ENCODE measurements at places on chromosomes 7 and 10.

DNA sequence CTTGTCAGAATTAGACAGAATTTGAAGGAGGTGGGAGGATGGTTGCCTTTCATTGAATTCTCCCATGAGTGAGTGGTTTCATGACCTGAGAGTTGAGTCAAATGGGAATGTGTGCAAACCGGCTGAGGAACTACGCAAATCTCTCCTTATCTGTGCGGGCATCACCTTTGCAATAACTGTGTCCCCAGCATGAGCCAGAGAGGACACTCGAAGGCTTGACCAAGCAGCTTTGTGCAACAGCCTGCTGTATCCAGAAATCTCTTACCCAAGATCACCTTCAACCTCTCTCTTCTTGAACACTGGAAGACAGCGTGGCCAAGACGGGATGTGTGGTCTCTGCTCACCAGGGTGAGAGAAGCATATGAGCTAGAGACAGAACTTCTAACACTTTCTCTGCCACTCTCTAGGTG, 93.8 kb upstream of the IKZF1 start:
- DNase-seq, result no peak

GRCh38 chr10:15624401-15625196, 95.1 kb downstream of the ITGA8 start:
- no peak for DNase-seq

DNA sequence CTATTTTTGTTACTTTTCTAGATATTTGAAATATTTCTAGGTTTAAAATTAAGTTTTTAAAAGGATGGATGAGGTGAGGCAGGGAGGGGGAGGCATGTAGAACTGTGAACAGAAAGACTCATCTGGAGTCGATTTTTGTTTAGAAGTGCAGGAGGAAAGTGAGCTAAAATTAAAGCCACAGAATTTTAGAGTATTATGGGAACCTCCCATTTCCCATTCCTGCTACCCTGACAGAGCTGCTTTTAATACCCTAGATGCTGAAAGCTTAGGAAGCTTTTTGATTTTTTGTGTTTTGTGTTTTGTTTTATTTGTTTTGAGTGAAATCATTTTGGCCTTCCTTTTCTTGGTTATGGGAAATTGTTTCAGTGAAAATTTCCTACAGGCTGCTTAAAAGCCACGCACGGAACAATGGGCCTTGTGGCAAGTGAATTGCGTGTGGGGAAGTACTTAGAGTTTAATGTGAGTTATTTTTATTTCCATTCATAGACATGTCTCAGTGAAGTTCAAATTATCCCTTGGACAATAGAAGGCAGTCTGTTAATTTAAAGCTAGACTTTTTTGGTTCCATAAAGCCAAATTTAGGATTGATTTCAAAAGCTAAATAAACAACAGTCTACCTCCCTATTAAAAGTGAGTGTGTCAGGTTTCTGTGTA, 102.0 kb upstream of the HDAC9 start:
- DNase-seq, result no peak

- peak; percentile 4 for DNase-seq
Measured at GRCh38 chr10:26725837-26726727, 28.6 kb downstream of the PDSS1 start.

DNA sequence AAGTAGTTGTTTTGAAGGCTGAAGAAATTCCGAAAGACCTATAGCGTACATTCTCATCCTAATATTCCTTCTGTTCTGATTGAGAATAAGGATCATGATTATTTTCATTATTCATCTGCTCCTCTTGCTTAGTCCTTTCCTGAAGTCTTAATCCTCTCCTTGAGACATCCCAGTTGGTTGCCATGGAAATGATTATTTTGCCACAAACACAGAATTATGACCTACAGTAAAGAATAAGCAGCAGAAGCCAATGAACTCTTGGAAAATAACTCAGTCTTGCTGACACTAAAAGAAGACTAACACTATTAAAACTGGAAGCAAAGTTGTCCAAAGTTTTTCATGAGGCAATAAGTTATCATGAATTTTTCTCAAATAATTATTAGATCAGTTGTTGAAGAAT, 47.8 kb upstream of the JAZF1 start:
- no peak for DNase-seq

- DNase-seq, result no peak
Measured at GRCh38 chr10:24408365-24408764, 199.4 kb downstream of the KIAA1217 start.

DNA sequence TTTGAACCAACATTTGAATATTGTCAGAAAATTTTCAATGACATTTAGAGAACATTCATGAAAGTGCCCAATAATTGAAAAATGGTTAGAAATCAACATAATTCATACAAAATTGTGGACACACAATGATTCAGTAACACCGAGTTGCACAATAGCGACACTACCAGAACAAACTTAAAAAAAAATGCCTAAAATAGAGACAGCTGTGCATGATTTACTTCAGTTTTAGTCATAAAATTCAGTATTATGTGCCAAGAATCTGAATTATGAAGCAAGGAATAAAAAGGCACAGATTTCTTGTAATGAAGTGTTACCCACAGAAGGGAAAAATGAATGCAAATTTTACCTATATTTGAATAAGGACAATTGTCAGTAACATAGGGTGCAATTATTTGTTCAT, 396.0 kb downstream of the SEMA3D start:
- DNase-seq, result no peak

DNA sequence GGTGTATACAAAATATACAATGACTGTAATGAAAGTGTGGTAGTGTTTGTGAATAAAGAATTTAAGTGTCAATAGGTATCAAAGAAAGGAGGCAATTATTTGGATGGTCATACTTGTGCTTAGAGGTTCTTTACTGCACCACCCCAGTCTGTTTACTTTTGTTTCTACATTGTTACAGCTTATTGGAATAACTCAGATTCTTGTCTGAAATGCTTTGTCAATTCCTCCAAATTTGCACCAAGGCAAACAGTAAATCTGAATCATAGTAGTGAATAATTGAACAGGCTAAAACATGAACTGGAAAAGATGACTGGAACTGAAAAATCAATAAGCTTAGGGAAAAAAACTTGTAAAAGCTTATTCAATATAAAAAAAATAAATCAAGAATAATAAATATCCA, 319.2 kb downstream of the EXOC4 start:
- DNase-seq, result no peak

GRCh38 chr10:60784641-60785040, 6.4 kb downstream of the CDK1 start:
- no peak for DNase-seq

- no peak for DNase-seq
Measured at GRCh38 chr10:43206391-43207235, 60.3 kb downstream of the RASGEF1A start.

- DNase-seq, result no peak
Measured at GRCh38 chr7:41122256-41122987, 580.5 kb downstream of the INHBA start.

DNA sequence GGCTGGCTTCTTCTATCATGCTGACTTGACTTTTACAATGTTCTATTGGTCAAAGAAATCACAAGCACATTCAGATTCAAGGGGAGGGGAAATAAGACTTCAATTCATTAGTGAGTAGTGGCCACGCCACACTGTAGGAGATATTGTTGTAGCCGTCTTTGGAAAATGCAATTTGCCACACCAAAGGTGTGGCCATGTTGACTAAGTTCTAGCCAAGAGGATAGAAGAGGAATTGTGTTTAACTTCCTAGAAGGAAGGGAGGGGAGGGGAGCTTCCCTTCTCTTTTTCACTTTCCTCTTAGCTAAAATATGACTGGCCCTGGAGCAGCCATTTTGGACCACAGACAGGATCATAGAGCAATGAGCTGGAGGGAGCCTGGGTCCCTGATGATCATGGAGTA, 3.4 kb upstream of the PRKAR2B start:
- DNase-seq, result no peak

- no peak for DNase-seq
Measured at GRCh38 chr10:93473161-93473560, 9.0 kb downstream of the MYOF start.

GRCh38 chr10:82278401-82279182, 403.6 kb downstream of the NRG3 start:
- DNase-seq, result no peak

DNA sequence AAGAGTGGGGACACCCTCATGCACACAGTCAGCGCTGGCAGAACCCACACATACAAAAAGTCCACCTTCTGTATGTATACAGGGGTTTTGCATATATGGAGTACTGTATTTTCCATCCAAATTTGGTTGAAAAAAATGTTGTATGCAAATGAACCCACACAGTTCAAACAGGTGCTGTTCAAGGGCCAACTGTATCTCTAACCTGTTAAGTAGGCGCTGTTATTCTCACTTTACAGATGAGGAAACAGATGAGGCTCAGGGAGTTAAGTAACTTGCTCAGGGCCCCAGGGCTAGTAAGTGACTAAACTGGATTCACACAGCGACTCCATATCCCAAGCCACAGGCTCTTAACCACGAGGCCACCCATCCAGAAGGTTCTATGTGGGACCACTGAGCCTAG, 69.9 kb downstream of the C10orf105 start:
- no peak for DNase-seq

GRCh38 chr7:87111877-87112276, 40.4 kb upstream of the DMTF1 start:
- DNase-seq, result no peak

DNA sequence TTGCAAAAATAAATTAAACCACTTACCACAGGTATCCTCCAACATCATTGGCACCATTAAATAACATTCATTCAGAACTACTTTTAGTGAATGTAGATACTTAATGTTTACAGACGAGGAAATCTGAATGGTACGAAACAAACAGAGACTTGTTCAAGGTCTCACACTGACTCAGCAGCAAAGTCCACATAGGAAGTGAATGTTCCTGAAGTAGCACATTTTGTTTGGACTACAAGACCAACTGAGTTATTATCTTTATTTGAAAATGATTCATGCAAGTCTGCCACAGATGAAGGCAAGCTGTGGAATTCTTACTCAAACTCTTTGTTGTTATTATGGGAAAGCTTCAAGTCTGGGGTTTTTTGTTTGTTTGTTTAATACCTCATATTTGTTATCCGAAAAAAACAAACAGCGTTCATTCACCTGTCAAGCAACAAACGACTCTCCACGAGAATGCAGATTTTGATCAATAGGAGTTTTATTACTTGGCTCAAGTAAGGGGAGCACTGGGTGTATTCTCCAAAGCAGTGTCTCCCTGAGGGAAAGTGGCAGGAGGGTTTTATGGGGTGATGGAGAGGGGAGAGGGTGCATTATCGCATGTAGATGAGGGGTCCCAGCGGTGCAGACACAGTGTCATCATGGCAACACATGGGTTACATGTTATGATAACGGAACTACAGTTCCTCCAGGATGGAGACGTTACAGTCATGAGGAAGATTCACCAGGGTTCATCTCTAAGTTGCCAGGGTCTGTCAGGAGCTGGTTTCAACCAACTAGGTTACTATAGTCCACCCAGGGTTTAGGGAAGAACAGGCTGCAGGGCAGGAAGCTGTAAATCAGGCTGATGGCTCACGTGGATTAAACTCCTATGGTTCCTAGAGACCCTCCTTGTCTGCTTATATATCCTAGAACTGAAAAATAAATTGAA, 147.7 kb upstream of the AKR1E2 start:
- no peak for DNase-seq

- no peak for DNase-seq
Measured at GRCh38 chr10:69825604-69826003, 23.9 kb downstream of the COL13A1 start.

GRCh38 chr7:5687936-5688630, 93.4 kb downstream of the RNF216 start:
- DNase-seq, result no peak

GRCh38 chr7:110311556-110311955, 779.4 kb upstream of the LRRN3 start:
- no peak for DNase-seq

DNA sequence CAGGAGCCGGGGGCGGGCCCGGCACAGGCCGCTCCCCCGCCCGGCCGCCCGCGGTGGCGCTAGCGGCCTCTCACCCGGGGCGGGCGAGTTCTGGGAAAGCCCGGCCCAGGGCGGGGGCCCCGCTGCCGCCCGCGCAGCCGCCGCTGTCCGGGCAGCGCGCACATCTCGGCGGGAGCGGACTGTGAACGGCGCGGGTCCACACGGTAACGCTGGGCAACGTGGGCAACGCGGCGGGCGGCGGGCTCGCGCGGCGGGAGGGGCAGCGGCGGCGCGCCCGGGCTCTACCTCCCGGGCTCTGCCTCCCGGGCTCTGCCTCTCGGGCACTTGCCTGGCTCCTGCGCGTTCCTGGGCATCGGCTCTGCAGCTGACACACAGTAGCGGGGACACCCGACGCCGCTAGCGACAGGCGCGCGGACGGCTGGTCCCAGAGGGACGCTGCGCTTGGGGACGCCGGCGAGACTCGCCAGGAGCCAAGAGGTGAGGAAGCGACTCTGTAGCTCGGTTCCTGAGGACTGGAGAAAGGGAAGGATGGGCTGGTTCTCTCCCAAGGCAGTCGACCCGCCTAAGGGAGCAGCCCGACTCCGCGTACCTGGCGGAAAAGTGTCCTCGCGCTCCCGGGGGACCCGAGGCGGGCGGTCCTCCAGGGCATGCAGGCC, at the start of gene PLCE1:
Gene PLCE1 (plus strand): TSS at position 150 of the 656 bp plus-strand sequence. CDS start 37,116 bp downstream, outside the sequence.
- DNase-seq, result no peak

- no peak for DNase-seq
Measured at GRCh38 chr10:97096261-97097083, 89.3 kb downstream of the SLIT1 start.

DNA sequence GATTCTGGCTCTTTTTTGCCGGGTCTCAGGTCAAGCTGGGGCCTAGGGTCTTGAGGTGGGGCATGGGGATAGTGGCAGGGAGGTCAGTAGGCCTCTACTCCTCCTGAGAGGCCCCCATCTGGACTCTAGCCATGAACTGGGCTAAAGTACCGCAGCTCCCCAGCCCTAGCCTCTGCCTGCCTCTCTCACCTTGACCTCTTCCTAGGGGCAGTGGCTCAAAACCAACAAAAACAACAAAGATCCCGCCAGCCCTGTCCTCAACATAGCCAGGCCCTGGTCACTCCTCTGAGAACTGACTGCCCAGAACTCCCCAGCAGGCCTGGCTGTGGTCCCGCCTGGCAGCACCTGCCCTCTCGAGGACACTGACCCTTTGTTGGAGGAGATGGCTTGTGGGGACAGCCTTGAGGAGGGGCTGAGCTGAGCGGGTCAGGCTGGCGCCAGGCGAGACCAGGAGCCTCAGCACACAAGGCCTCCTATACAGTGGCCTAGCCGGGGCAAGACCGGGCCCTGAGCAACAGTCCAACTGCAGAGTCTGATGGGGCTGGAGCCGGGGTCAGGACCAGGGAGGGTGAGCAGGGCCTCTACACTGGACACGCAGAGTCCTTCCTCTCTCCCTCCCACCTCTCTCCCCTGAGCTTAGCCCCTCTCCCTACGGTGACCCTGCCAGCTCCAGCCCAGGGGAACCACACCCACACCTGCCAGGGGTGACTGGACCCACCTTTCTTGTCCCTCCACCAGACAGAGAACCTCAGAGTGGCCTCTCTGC, 11.6 kb upstream of the PPIF start:
- no peak for DNase-seq

DNA sequence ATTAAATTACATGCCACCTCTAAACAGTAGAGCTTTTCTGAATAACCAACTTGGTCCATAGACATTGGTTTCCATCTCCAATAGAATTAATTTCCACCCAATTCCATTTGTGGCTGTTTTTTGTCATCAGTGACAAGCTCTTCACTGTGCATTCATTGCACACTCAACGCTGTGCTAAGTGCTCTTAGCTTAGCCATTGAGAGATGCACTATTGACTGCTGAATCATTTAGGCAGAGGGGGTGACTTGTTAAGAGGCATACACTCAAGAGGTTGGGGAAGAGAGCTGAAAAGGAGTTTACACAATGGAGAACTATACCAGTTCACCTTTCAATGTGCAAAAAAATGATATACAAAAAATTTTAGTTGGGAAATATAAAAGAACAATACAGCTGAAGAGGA, 31.9 kb upstream of the CBLL1 start:
- no peak for DNase-seq

- no peak for DNase-seq
Measured at GRCh38 chr10:58920655-58921003, 255.8 kb upstream of the PHYHIPL start.
